ENCODE measurements at places on chromosomes 6 and 20. TPM values are rescaled to one million over a fixed set of nuclear protein-coding genes. Genes with fewer than 3 reads are reported as not detected.

Gene CDH4
- 0.06 TPM for total RNA-seq

DNA sequence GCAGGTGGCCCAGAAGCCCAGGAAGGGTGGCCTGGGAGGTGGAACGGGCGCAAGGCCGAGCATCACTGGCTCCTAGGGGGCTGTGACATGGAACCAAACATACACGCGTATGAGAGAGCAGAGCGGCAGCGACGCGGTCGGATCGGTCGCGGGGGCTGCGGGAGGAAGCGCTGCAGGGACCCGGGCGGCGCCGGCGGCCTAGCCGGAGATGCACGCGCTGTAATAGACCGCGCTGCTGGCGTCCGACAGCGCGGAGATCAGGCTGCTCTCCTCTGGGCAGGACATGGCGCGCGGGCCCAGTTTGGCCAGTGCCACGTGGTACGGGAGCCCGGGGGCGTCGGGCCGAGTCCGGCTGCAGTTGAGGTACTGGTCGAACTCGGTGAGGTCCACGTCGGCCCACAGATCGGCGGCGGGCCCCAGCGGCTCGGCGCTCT, 1.5 kb downstream of the SOX18 start:
- no peak for DNase-seq

Gene EPB41L1
- total RNA-seq, result 0.99 TPM

Gene SH3BGRL2
- total RNA-seq, result 5.2 TPM

DNA sequence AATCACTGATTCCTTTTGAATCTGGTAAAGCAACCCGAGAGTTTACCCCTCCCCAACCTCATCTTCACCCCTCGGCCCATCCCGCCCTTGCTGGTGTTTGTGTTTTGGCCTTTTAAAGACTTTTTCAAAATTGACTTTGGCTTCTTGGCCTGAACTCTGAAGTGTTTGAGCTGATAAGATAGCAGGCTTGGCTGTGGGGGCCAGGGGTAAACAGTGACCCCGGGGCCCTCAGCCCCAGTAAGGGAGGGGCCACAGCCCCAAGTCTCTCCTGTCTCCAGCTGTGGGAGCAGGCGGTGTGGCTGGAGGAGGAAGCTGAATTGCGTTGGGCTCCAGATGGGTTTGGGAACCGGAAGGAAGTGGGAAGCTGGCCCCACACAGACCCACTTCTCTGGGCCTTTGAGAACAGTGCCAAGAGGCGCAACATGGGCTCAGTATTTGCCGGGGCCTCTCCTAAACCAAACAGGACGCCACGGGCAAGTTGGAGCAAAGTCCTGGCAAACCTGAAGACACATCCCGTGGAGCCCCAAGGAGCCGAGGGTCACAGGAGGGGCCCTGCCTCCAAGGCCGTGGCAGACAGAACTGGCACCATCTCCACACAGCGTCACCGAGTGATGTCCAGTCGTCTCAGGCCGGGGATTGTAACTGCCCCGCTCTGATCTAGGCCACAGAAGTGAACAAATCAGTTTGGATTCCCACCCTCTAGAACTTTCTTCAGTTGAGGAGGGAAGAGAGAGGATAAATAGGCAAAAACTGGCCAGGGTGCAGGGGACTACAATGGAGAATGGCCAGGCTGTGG, 54.3 kb upstream of the PTPN1 start:
- no peak for DNase-seq

DNA sequence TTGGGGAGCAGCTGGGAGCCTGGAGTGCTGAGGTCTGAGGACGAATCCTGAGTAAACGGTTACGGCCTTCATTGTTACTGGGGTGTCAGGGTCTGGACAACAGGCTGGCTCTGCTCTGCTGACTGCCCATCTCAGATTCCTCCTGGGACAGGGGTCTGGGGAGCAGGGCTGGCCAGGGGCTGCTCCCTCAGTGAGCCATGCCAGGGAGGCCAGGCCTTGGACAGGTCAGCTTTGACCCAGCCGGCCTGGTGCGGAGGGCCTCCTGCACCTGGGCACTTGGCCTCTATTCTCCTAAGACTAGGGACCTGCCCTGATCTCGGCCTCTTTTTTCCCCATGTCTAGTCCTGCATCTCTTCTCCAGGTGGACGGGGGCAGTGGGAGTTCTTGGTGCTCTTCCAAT, 44.9 kb downstream of the MYT1 start:
- DNase-seq, result no peak

DNA sequence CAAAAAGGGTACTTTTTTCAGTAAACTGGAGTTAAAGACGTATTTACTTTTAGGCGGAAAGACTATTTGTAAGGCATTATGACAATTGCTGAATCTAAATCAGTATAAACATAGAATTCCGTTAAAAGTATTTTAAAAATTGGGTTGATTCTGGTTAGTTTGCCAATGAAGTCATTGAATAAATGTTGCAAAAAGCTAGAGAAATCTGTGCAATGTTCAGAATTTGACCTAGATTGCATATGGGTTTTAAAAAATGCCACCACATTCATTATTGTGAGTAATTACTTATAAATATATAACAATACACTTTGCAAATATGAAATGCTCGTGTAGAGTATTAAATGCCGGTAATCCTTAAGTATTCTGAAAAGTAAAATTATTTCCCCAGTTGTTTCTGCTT, 116.5 kb upstream of the EEF1E1 start:
- no peak for DNase-seq

Gene RGS17
- not detected for total RNA-seq

Gene SMLR1
- total RNA-seq, result not detected

DNA sequence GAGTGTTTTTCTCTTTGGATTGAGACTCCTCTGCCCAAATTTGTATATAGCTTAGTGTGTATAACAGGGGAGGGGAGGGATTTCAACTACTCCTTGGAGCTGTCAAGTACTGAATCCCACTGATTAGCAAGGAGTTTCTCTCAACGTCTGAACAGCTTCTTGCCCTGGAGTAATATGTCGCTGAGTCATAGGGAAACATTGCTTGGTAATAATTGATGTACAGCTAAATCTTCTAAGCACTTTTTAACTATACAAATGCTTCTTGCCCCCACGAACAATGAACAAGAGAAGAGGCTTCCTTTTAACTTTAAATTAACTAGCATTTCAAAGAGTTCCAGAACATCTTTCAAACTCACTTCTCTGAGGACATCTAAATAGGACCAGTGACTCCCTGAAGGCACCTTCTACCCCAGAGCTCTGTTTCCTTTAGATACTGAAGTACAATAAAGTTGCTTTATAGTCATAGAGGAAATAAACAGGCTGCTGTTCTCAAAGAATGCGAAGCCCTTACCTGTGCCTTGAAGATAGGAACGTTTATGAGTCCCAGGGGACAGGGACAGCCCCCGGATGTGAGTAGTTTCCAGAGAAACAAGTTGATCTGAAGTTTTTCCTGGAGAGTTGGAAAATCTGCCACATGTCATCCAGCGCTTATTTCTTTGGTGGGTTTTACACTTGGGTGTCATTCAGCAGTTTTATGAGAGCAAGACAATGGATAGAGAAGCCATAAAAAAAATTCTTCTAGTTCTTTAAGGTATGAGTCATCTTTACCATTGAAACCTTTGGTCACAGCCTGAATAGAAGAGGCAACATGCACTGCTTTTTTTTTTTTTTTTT, 462.5 kb upstream of the BTBD3 start:
- DNase-seq, result no peak

Gene MEP1A
- total RNA-seq, result not detected

Data from activated naive CD8-positive, alpha-beta T cell treated with anti-CD3 and anti-CD28 coated beads for 36 hours (primary cell).